ENCODE measurements at places on chromosomes 16 and 17.

DNA sequence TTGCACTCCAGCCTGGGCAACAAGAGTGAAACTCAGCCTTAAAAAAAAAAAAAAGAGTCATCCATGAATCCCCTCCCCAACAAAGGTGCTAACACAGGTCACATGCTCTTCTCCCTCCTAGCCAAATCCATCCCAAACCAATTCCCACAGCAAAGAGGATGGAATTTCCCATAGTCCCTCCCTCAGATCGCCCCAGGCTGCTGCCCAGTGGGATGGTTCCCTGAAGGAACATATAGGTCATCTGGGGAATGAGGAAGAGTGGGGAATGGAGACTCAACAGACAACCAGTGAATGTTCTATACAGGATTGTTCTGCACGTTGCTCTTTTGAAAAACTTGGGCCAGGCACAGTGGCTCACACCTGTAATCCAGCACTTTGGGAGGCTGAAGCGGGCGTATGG lies 18.2 kb downstream of the LGALS3BP start:
- H3K4me3 ChIP-seq: no peak overlapping the region
- no peak overlapping the region for H3K27ac ChIP-seq
- ATAC-seq: no peak
- peaks cover 20% of the 10 kb centered on the region for H3K4me1 ChIP-seq
- peaks cover 10% of the 10 kb centered on the region for H3K27me3 ChIP-seq

- H3K4me3 ChIP-seq: no peak overlapping the region
- H3K36me3 ChIP-seq: no peaks in the 10 kb centered on the region
- no peak overlapping the region for H3K27ac ChIP-seq
- ATAC-seq: no peak
- no peaks in the 10 kb centered on the region for H3K27me3 ChIP-seq
These were observed 816.2 kb upstream of the SOX9 start for GRCh38 chr17:71304498-71305158.

GRCh38 chr17:37025847-37026530 lies 77.2 kb downstream of the AATF start:
- no peak for ATAC-seq
- H3K27ac ChIP-seq: no peak overlapping the region
- peaks cover 33% of the 10 kb centered on the region for H3K36me3 ChIP-seq
- no peaks in the 10 kb centered on the region for H3K27me3 ChIP-seq
- no peaks in the 10 kb centered on the region for H3K4me1 ChIP-seq

DNA sequence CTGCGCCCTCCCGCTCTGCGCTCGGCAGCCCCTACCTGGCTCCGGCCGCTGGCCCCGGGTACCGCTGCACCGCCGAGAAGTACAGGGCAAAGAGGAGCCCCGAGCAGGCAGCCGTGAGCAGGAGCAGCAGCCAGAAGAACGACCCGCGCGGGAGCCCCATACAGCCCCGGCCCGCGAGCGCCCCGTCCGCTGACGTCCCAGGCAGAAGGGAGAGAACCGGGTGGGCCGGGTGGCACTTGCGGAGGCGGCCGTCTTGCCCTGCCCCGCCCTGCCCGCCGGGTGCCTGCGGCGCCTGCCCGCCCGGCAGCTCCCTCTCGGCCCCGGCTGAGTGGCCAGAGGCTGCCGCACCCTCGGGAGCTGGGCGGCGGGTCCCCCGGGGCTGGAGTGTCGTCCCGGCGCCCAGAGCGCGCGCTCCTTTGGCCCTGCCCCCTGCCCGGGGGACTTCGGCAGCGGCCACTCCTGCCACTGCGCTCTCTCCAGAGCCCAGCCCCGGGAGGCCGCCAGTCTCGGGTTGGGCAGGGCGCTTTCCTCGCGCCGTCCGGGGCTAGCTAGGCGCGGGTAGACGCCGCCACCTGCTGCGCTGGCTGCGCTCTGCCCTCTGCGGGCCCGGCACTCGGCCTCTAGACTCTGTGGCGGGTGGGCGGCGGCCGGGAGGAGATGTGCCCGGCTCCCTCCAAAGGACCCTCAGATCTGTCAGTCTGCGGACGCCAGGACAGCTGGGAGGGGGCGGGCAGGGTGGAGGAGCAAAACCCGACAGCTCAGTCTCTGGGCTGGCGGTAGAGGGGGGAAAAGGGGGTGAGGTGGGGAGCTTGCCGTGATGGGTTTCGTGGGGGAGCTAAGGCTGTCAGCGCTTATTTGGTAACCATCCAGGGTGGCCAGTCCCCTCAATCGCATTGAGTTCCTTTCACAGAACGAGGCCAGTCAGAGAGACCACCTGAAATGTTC lies at the start of gene ST6GALNAC2:
Gene ST6GALNAC2, minus strand, starts transcription at position 212 of the 945 bp plus-strand sequence. Its CDS starts 52 bp downstream, at position 160.
- peak; percentile 76 for ATAC-seq
- peaks cover 12% of the 10 kb centered on the region for H3K4me1 ChIP-seq
- H3K27ac ChIP-seq: peak within 1 kb of the TSS; percentile 17
- peak within 1 kb of the TSS; percentile 79 for H3K4me3 ChIP-seq
- peaks cover 6% of the 10 kb centered on the region for H3K36me3 ChIP-seq

DNA sequence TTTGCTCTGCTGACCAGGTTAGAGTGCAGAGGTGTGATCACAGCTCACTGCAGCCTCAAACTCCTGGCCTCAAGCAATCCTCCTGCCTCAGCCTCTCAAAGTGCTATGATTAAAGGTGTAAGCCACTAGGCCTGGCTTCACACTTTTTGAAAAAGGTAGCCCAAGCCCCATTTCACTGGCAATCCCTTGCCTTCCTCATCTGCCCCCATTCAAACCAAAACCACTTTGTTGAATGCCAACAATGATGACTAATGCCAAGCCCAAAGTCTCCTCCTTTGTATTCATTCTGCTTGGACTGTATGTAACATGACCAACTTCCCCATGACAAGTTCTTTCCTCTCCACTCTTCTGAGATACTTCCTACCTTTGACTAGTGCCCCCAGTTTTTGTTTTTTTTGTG lies 33.1 kb downstream of the N4BP1 start:
- H3K4me1 ChIP-seq: peaks cover 68% of the 10 kb centered on the region
- peaks cover 43% of the 10 kb centered on the region for H3K36me3 ChIP-seq
- H3K27me3 ChIP-seq: no peaks in the 10 kb centered on the region
- H3K4me3 ChIP-seq: no peak overlapping the region
- ATAC-seq: peak; percentile 73
- H3K27ac ChIP-seq: peak overlapping the region; percentile 1

DNA sequence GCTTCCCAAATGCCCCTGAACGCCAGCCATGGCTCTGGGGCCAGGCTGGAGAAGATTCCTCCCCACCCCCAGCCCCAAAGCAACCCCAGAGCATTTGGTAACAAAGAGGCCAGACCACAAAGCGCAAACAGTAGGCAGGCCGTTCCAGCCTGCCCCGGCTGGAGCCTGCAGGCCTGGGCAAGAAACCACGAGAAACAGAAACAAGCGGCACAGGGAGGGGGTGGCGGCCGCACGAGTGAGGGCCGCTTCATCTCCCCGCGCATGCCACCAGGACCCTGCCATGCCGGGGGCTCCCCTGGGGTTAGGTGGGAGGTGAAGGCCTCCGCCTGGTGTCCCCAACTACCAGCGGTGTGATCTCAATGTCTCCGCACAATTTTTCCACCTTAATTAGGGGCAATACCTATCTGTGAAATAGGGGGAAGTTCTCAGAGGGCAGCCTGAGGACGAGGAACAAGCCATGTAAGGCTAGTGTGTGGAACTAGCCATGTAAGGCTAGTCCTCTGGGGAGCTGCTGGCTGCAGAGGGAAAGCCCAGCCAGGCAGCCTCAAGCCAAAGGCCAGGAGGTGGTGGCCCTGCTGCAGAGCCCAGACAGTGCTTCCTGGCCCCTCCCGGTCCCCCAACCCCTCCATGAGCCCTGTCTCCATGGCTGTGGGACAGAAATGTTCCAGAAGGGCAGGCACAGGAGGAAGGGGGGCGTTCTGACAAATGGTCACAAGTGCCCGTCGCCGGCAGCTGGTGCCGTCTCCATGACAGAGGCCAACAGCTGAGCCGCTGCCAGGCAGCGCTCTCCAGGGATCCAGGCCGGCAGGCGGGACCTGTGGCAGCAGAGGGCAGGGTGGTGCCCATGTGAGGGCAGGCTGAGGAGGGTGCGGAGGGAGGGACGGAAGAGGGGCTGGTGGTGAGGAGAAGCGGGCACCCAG lies 14.5 kb upstream of the MTSS2 start:
- no peak overlapping the region for H3K4me3 ChIP-seq
- H3K36me3 ChIP-seq: peaks cover 40% of the 10 kb centered on the region
- no peaks in the 10 kb centered on the region for H3K27me3 ChIP-seq
- peaks cover 7% of the 10 kb centered on the region for H3K4me1 ChIP-seq
- no peak overlapping the region for H3K27ac ChIP-seq
- no peak for ATAC-seq

DNA sequence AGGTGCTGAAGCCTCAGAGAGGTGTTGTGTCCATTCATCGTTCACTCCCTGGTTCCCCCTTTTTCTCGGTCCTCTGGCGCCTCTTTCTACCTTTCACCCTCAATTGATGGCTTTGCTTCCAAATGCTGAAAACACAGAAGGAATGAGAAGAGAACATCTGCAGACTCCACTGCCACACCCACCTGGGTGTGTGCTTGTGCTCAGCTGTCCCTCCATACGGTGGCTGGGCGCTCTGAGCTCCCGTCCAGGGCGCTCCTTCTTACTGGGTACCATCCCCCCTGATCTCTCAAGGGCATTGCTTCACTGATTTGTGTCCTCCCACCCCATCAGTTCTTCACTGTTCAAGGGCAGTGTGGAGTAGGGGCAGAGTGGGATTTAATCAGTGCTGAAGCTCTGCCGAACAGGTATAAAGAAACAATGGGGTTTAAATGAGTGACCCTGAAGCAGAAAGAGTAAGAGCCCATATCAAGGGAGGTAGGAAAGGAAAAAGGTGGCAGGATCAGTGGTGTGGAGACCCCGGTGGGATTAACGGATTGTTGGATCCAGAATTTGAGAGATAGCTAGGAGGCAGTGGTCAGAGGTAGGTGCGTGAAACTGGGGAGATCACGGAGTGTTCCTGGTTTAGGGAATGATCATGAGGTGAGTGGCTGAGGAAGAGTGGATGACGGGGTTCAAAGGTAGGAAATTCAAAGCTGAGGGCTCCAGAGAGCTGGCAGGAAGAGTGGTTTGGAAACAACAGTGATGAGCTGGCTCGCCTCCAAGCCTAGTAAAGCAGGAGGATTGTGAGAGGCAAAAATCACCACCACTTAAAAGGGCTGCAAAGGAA lies 40.8 kb downstream of the MRTFB start:
- H3K36me3 ChIP-seq: peaks cover 6% of the 10 kb centered on the region
- no peak for ATAC-seq
- H3K27me3 ChIP-seq: no peaks in the 10 kb centered on the region
- no peak overlapping the region for H3K4me3 ChIP-seq
- no peak overlapping the region for H3K27ac ChIP-seq
- peaks cover 5% of the 10 kb centered on the region for H3K4me1 ChIP-seq

- H3K4me3 ChIP-seq: peak overlapping the region; percentile 73
- H3K27me3 ChIP-seq: no peaks in the 10 kb centered on the region
- peaks cover 76% of the 10 kb centered on the region for H3K4me1 ChIP-seq
- H3K36me3 ChIP-seq: peaks cover 33% of the 10 kb centered on the region
- peak overlapping the region; percentile 87 for H3K27ac ChIP-seq
These were observed 67.3 kb downstream of the ANKRD11 start for GRCh38 chr16:89422905-89423630.

- H3K36me3 ChIP-seq: no peaks in the 10 kb centered on the region
- H3K4me3 ChIP-seq: peak overlapping the region; percentile 82
- ATAC-seq: peak; percentile 76
- H3K27me3 ChIP-seq: peaks cover 10% of the 10 kb centered on the region
- H3K4me1 ChIP-seq: peaks cover 12% of the 10 kb centered on the region
These were observed 136.6 kb upstream of the RPH3AL start for GRCh38 chr17:488993-489757.

DNA sequence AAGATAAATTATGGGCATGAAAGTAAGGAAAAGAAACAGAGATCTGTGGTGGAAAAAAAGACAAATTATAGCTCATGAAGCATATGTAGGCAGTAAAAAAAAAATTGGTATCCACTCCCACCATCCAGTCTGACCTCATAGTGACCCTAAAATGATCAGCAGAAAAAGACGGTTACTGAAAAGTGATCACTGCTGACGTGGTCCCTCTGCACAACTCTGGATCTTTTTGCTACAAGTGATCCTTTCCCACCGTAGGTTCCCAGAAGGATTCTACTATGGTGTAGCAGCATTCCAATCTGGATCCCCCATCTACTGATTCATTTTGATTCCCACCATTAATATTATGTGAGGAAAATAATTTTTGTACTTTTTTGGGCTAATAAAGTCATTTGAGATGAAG lies 10.9 kb upstream of the CHST6 start:
- no peak overlapping the region for H3K27ac ChIP-seq
- no peaks in the 10 kb centered on the region for H3K4me1 ChIP-seq
- H3K27me3 ChIP-seq: no peaks in the 10 kb centered on the region
- no peak overlapping the region for H3K4me3 ChIP-seq

Data from stimulated activated memory B cell treated with anti-CD40 and anti-IgM and Interleukin-4, amounts not matched to agents 10 μg/mL and 1 μg/mL and 100 μg/mL, for 72 hours (primary cell).